ENCODE measurements at places on chromosomes 5 and 9.
A peak's percentile ranks its signal among the peaks of the same experiment; 100 is the strongest.

- DNase-seq = no peak
Measured at GRCh38 chr5:16737620-16738364, 121.0 kb upstream of the RETREG1 start.

DNA sequence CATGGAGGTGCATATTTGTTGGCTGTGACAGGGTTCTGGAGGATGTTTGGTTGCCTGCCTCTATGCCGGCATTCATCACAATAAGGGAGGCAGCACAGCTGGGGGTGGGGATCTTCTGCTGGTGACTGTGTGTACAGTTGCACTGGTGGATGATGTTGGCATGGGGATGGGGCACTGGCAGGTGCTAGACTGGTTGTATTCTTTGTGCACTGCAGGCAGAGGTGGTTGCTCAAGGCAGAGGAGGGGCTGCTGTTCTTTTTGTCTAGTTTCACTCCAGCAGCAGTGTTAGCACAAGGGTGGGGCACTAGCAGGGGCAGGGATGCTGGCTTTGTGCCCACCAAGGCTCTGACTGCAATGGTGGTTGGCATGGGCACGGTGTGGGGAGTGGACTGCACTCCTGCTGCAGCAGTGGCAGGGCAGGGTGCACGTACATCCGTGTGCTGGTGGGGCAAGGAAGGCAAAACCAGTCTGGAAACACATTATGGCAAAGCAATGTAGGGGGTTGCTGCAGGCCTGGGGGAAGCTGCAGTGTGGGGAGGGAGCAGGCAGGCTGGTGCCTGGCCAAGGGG is 69.3 kb downstream of the ISOC1 start:
- no peak for DNase-seq

GRCh38 chr9:33452828-33453271 is 5.5 kb upstream of the AQP3 start:
- DNase-seq = peak; percentile 76

- DNase-seq = no peak
Measured at GRCh38 chr5:14469551-14470377, 111.8 kb upstream of the OTULINL start.

DNA sequence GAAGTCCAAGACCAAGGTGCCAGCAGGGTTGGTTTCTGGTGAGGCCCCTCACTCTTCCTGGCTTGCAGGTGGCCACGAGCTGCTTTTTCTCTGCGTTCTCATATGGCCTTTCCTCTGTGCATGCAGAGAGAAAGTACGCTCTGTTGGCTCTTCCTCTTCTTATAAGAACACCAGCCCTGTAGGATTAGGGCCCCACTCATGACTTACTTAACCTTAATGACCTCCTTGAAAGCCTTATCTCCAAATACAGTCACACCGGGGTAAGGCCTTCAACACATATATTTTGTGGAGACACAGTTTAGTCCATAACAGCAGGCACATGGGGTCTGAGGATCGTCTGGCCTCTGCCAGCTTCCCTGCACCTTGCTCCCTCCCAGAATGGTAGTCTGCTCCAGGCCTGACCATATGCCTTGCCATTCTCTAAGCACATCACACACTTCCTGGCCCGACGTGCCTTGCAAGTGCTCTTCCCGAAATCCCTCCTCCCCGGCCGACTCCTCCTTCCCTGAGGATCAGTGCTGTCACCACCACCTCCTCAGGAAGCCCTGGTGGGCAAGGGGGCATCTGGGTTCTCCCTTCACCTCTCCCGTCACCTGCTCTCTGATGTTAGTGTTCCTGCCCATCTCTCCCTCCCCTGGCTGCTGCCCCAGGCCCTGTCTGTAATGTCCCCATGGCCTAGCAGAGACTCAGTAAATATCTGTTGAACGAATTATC is 200.7 kb downstream of the AOPEP start:
- DNase-seq = no peak

DNA sequence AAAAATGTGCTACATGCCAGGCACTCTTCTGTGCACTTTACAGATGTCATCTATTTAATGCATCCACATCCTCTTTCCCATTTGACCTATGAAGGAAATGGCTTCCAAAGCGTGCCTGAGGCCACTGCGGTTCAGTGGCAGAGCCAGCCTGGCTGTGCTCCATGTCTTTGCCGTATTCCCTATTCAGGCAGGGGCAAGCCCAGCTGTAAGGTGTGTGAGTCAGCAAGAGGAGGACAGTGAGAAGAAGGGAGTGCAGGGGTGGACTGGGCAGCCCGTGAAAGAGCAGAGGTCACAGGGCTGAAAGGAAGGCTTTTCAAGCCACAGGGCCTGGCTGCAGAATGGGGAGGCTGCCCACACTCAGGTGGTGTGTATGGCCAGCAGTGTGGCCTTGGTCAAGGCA is 91.7 kb downstream of the HRH2 start:
- no peak for DNase-seq

GRCh38 chr5:305050-305449 is 16.5 kb upstream of the AHRR start:
- DNase-seq = no peak

- peak; percentile 19 for DNase-seq
Measured at GRCh38 chr5:8993031-8993430, 552.8 kb downstream of the SEMA5A start.

DNA sequence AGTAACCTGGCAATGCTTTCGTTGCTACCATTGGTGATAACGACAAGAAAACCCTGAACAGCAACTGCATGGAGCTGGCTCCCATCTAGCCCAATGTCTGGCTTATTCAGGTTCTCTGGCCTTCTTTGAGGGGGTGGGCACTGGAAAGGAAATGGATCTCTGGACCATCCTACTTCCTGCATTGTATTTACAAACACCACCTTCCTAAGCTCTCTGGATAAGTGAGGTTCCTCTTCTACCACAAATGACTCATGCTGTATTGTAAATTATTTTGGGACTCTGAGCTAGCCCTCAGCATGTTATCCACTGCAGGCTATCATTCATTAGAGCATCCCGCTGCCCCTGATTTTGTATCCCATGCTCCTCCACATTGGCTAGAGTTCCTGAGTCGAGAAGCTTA is 136.9 kb upstream of the KLF9 start:
- DNase-seq = no peak

- DNase-seq = no peak
Measured at GRCh38 chr9:133657120-133657661, 21.0 kb downstream of the DBH start.

- no peak for DNase-seq
Measured at GRCh38 chr5:165495829-165496380, 1990.5 kb downstream of the MAT2B start.

GRCh38 chr5:133944263-133945185 is 23.9 kb downstream of the C5orf15 start:
- DNase-seq = peak; percentile 62

Measured in ACHN (cell line).